BE2C (cell line): ENCODE measurements at places on chromosomes 5 and 9.

GRCh38 chr9:113600871-113601614 is 137.5 kb downstream of the RGS3 start:
- no peak for DNase-seq

DNA sequence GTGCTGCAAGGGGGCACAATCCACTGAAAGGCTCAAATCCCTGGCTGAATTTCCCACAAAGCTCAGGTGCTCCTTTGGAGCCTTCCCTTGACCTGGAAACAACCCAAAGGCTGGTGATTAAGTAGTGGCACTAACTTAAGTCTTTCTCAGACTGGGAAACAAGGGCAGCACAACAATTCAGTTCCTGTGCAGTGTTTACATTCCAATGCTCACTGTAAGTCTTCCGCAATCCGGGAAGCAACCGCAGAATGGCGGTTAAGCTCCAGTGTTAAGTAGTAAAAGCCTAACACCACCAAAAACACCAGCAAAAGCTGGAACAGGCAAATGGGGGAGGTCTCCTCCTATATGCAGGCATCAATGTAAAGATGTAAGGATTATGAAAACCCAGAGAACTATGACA is 117.2 kb downstream of the TRPM3 start:
- no peak for DNase-seq

DNA sequence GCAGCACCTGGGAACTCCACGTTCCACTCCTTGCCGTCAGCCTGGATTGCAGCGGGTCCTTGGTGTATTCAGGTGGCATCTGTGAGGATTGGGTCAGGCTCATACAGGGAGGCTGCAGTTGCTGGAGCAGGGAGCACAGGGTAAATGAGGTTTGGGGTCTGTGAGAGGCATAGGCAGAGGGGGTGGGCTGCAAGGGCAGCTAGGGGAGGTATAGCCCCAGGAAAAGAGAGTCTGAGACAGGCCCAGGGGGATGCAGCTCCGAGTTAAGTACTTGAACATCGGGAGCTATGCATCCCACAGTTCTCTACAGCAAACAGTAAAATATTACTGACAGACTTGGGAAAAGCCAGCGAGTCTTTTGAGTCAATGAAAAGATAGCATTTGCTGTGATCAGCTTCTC is 101.6 kb downstream of the TRIO start:
- DNase-seq: no peak

DNA sequence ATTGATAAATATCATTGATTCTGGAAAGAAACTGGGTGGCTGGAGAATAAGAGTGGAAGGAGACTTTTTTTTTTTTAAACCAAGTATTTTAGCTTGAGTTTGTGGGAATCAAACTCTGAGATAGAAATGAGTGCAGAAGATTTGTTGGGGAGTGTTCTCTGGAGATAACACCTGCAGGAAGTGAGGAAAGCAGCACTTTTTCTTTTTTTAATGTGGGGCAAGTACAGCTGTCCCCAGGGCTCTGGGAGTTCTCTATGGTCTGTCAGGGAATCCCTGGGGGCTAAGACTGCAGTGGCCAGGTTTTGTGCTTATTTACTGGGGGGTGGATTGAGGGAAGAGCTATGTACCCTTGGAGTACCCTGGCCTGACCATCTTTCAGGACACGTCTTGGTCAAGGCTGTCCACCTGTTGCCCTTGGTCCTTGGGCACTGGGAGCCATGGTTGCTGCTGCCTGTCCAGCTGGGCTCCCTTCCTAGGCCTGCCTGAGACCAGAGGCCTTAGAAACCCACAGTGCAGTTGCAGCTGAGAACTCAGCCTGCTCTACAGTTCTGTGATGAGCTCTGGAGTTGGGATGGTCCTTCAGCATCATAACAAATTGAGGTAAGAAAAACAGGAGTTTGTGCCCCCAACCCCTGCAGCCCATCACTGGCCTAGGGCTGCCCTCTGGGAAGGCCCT is 85.8 kb downstream of the PHAX start:
- DNase-seq: no peak

- DNase-seq: no peak
Observed at GRCh38 chr5:121726991-121727390, 124.7 kb upstream of the FTMT start.

DNA sequence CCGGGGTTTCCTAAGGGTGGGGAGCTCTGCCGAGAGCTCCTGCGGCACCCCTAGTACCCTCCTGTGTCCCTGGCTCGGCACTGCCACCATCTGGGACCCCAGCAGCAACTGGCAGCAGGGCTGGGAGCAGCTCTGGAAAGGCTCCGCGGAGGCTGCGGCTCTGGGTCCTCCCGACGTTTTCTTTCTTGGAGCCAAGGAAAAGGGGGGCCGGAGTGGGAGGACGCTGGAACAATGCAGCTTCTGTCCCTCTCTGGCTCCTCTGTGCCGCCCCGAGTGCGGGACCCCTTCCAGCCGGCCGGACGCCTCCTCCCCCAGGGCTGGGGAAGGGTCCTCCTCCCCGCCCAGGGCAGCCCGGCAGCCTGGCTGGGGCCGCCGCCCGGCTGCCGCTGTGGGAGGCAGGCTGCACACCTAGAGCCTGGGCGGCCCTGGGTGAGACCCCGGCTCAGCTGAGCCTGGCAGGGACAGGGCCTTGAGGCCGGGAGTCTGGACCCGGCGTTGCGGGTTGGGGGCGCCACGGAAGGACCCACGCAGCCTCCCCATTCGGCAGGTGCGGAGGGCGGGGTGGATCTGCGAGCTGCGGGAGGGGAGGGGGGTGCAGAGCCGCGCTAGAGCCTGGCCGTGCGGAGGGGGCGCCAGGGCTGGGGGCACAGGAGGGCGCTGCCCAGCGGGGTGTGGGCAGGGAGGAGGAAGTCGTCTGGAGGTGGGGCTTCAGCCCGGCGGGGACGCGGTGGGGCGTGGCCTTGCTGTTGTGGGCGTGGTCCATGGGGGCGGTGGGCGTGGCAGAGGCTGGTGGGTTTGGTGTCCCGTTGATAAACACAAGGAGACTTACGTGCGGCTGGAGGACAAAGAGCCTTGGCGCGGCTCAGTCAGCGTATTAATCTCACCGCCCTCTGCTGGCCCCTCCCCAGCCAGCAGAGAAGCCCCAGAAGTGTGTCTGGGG is 15.1 kb downstream of the GPSM1 start:
- DNase-seq: peak; percentile 90

DNA sequence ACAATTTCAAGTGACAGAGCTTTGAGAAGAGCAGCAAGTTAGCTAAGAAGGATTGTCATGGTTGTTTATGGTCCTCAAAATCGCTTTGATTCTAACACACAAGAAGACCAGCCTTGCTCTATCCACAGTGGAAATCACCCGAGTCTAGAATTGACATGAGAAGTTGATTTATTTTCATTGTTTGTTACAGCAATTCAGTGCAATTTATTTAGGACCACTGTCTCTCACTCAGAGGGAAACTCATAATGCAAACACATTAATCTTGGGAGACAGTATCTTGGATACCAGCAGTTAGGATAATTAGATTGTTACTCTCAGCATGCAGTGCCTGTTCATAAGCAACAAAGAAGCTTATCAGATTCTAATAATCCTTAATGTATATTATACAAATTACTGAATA is 498.9 kb downstream of the NTRK2 start:
- no peak for DNase-seq

DNA sequence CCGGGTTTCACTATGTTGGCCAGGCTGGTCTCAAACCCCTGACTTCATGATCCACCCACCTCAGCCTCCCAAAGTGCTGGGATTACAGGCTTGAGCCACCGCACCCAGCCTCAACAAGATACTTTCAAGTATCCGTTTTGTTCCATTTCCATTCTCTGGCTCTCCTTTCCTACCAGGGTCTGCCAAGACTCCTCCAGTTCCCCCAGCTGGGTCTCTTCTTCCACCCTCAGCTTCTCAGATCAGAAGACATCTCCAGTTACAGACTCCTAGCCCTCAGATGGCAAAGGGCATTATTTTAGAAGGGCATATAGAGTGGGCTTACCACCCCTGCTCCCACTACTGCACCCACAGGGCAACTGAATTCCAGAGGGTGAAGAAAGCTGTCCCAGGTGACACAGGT is 1.5 kb upstream of the PDGFRB start:
- DNase-seq: no peak

- no peak for DNase-seq
Observed at GRCh38 chr5:157965040-157965678, 106.2 kb upstream of the CLINT1 start.

GRCh38 chr5:77312413-77312812 is 101.9 kb downstream of the PDE8B start:
- DNase-seq: no peak

DNA sequence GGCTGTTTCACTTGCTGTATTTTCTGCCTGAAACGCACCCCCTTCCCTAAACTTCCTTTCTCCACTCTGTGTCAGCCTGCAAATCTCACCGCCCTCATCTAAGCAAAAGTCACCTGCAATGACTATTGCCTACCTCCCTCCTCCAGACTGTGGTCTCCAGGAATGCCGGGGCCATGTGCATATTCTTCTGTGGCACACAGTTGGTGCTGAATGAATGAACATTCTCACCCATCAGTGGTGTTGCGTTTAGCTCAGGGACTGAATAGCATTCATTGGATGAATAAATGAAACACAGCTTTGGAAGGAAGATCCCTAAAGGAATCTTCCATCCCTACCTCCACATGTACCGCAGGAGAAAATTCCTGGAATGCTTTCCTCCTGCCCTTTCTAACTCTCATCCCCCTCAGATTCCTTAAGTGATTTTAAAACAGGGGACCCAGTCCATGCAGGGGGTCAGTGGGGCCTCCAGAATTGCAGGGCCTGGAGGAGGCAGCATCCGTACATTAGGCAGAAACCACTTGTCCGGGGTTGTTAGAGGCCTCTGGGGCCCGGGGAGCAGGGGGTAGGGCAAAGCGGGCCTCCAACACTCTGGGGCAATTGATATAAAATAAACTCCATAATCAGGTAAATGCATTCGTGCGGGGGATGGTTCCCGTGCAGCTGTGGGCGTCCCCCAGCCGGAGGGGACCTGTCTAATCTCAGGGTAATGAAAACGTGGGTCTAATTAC is 28.3 kb upstream of the PTGS1 start:
- DNase-seq: no peak

GRCh38 chr5:179451114-179451827 is 99.1 kb upstream of the RUFY1 start:
- DNase-seq: no peak

GRCh38 chr5:93583768-93584595 is 960 bp downstream of the NR2F1 start:
- DNase-seq: peak; percentile 81

- no peak for DNase-seq
Observed at GRCh38 chr9:38083858-38084555, 15.0 kb upstream of the SHB start.

- no peak for DNase-seq
Observed at GRCh38 chr5:53472279-53472678, 8.2 kb upstream of the FST start.

- DNase-seq: no peak
Observed at GRCh38 chr5:67964619-67965018, 250.9 kb upstream of the PIK3R1 start.

DNA sequence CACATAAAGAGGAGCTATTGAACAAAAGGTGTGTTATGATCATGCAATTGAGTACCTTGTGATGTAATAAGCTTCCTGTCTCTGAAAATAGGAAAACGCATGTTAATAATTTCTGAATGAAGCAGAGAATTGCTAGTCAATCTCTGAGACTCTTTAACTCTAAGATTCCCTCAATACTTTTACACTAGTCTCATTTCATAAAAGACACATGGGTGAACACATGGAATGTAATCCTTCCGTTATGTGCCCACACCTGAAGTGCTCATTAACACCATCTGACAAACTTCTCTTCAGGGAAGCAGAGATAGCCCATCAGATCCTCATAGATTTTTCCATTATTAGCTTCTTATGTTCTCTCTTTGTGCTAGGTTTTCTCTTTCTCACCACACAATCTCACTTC is 182.4 kb downstream of the TLR4 start:
- DNase-seq: no peak

DNA sequence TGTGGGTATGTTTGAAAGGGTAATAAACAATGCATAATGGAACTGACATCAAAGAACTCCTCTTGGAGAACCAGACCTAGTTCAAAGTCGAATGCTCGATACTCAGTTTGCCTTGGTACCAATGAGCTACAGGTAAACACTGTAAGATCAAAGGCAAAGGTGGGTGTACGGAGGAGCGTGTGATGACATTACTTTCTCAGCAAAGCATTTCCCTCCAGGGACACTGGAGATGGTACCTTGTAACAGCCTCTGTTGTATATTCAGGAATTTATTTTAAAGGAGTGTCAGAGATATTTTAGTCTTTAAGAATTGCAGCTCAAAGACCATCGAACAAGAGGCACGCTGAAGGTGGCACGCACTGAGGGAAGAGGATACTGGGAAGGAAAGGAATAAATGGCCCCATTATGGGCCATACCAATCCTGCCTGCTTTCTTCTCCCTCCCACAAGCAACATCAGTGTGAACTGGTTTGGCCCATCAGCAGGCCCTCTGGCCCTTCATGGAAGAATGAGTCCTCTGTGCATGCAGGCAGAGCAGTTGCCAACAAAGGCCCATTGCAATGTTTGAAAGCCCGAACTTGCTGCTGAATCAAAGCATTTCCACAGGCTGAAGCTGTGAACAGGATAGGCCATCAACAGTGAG is 410.2 kb downstream of the ACTL7B start:
- no peak for DNase-seq

DNA sequence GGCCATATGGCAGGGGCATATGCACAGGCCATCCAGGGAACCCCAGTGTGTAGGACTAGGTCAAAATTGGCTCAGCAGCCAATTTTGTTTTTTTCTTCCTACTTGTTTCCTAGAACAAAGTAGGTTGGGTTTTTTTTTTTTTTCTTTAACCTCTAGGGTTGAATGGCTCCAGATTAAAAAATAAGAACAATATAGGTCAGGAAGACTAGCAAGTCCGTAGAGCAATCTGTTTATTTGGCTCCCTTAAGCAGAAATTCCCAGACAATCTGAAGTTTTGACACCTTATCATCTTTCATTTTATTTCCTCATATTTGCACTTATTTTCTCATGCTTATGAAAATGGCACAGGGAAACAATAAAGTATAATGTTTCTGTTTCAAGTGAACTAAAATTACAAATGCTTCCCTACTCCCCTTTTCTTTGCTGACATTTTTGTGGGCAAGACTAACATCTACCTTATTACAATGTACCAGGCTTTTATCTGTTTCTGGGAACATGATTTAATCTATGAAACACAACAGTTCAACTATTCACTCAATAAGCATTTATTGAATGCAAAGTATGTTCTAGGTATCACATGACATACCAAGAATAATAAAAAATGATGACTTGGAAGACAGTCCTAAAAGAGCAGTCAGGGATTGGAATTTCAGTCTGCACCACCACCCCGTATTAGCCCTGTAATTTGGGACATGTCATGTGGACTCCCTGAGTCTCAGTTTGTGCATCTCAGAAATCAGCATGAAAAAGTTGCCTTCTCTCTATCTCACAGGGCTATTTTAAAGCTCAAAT is 30.5 kb downstream of the TLR4 start:
- no peak for DNase-seq

DNA sequence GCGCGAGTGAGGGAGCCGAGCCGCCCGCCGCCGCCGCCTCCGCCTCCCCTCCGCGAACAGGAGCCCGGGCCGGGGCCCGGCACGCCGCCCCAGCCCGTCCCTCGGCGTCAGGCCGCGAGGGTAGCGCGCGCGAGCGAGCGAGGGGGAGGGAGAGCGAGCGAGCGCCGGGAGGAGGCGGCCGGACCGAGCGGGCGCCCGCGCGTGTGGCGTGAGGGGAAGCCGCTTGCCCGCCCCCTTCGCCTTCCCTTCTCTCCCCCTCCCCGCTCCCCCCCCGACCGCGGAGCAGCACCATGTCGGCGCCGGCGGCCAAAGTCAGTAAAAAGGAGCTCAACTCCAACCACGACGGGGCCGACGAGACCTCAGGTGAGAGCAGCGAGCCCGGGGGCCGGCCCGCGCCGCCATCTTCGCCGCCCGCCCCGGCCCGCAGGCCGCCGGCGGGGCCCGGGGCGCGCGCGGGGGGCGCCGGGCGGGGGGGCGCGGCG is 312 bp downstream of the SET start:
- DNase-seq: peak; percentile 68
